Breast epithelium (tissue), 4 donors: ENCODE measurements at places on chromosomes 5 and 9. TPM values are rescaled to one million over a fixed set of nuclear protein-coding genes. Genes with fewer than 3 reads are reported as not detected.

CATSPER3 gene
- 0.44 TPM for total RNA-seq

HSDL2 gene
- total RNA-seq: 124 TPM

- no peak overlapping the region for H3K4me3 ChIP-seq
- peaks cover 16% of the 10 kb centered on the region for H3K27me3 ChIP-seq
- no peaks in the 10 kb centered on the region for H3K36me3 ChIP-seq
- H3K4me1 ChIP-seq: no peaks in the 10 kb centered on the region
- H3K27ac ChIP-seq: no peak overlapping the region
Observed at GRCh38 chr9:138116521-138116920, 238.9 kb downstream of the CACNA1B start.

GRCh38 chr9:16460696-16461095, 409.8 kb downstream of the BNC2 start:
- H3K4me3 ChIP-seq: no peak overlapping the region
- no peaks in the 10 kb centered on the region for H3K36me3 ChIP-seq
- no peaks in the 10 kb centered on the region for H3K4me1 ChIP-seq
- no peaks in the 10 kb centered on the region for H3K27me3 ChIP-seq
- DNase-seq: no peak

DNA sequence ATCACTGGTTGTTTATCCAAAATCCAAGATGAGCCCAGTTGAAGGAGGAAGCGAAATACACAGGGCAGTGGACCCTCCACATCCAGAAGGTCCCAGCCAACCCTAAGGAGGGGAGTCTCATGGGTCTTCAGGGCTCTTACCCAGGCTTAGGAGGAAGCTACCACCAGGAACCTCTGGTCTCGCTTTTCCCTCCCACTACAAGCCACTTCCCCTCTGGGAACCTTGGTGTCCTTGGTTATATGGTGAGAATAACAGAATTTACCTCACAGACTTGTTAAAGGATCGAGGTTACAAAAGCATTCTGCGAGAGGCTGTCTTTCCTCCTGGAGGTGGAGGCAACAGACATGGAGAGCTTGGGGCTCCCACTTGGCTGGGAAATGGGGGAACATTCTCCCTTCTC, 3.4 kb downstream of the HIGD2A start:
- H3K27ac ChIP-seq: no peak overlapping the region
- H3K4me3 ChIP-seq: no peak overlapping the region

DNA sequence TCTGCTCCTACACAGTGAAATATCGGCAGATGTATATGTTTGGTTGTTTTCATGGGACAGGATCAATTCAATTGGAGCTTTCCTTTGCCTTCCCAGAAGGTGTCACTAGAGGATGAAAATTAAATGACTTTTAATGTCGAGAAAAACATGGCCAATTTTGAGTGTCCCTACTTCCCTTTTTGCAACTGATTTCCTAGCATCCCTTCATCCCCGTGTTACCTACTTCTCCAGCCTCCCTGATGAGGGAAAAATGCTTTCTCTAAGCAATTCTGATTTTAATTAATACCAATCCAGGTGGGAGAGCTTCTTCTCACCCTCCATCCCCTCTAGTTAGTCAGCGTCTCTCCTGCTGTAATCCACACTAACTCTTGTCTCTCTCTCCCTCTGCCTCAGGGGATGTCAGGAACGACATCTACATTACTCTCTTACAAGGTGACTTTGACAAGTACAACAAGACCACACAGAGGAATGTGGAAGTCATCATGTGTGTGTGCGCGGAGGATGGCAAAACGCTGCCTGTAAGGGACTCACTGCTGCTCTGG, 64.9 kb downstream of the DOCK2 start:
- no peaks in the 10 kb centered on the region for H3K36me3 ChIP-seq
- no peaks in the 10 kb centered on the region for H3K4me1 ChIP-seq
- no peak overlapping the region for H3K4me3 ChIP-seq
- no peak for DNase-seq
